ENCODE measurements at places on chromosomes 3 and 15.
A peak's percentile ranks its signal among the peaks of the same experiment; 100 is the strongest.

- no peak for DNase-seq
Observed at GRCh38 chr3:159583662-159584061, 405.0 kb upstream of the IL12A start.

DNA sequence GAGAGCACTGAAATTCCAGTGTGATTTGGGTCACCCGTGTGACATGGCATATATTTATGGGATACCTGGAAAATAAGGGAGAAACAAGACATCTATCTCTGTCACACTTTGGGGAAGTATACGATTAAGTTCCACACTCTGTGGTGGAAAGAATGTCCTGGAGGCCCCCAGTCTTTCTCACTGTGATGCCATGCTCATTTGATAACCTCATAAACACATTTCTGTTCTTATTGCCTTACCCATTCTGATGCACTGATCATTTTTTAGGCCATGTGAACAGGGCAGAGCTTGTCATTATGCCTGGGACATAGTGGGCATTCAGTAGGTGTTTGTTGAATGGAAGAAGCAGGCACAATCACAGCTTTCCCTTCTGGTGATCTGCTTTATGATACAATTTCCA, 349.4 kb upstream of the TPRG1 start:
- no peak for DNase-seq

- no peak for DNase-seq
Observed at GRCh38 chr3:181076558-181076957, 87.0 kb upstream of the DNAJC19 start.

GRCh38 chr15:39213385-39213840, 367.5 kb upstream of the THBS1 start:
- no peak for DNase-seq

GRCh38 chr3:127177226-127177625, 15.7 kb upstream of the PRR23E start:
- peak; percentile 45 for DNase-seq

- peak; percentile 58 for DNase-seq
Observed at GRCh38 chr3:11379238-11379823, 107.1 kb downstream of the ATG7 start.

GRCh38 chr3:146308682-146309081, 57.8 kb upstream of the PLSCR4 start:
- no peak for DNase-seq

- no peak for DNase-seq
Observed at GRCh38 chr3:173770796-173771573, 373.4 kb downstream of the NLGN1 start.

DNA sequence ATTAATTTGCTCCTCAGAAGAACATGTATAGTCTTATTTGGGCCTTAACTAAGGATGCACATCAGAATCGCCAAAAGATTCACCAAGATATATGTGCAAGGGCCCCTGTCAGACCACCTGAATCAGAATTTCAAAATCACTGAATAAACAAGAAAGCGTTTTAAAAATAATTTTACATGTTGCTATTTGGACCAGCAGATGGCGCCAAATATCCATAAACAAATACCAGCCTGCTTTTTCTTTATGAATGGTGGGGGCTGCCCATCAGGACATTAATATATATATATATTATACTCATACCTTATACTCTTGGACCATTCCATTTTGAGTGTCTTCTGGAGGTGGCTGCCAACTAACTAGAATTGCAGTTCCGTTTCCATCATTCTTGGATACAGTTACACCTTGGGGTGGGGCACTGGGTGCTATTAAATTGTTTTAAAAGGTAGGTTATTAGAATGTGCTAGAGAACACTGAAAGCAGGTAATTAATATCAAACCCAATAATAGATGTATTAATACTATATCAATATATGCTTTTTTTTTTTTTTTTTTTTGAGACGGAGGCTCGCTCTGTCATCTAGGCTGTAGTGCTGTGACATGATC, 1108.3 kb downstream of the ROBO1 start:
- DNase-seq: peak; percentile 36

DNA sequence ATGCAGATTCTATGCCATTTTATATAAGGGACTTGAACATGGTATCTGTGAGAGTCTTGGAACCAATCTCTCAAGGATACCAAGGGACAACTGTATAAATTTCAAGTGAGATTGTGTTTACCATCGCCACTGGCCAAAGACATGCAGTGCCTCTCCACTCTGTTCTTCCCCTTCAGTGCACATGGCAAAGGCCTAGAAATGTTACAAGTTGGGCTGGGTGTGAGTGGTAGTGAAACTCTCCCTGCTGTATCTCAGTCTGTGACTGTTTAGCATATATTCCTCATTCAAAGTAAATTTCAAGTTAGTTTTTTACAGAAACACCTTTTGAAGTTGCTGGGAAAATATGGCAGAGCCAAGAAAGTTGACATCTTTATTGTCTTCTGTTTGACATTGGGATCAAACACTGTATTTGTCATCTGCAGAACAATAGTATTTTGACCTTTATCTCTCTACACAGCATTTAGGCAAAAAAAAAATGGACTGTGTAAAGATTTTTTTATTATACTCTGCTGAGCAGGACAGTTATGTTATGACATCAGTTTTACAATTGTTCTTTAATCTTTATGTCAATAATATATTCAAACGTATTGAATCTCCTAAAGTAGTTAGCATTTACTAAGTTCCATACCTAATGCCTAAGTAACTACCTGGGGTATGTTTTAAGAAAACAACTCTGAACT, 101.4 kb downstream of the CCNL1 start:
- no peak for DNase-seq

DNA sequence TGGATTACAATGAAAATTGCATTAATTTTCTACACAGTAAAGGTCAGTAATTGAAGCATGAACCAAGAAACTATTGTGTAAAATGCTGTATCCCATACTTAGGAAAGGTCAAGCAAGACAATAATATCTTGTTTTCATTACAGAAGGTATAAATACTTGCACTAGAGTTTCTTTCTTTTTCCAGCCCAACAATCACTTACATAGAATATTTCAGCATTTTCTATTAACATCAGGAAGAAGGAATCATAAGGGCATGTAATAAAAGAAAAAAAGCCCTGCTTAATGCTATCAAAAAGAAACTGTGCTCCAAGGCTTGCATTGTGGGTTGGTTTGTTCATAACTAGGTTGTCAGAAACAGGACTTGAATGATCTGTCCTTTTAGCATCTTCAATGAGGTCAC, 215.1 kb downstream of the MCTP2 start:
- no peak for DNase-seq

GRCh38 chr15:58332676-58333400, 99.0 kb upstream of the LIPC start:
- DNase-seq: peak; percentile 49

- DNase-seq: no peak
Observed at GRCh38 chr3:185813691-185814215, 11.1 kb downstream of the IGF2BP2 start.

DNA sequence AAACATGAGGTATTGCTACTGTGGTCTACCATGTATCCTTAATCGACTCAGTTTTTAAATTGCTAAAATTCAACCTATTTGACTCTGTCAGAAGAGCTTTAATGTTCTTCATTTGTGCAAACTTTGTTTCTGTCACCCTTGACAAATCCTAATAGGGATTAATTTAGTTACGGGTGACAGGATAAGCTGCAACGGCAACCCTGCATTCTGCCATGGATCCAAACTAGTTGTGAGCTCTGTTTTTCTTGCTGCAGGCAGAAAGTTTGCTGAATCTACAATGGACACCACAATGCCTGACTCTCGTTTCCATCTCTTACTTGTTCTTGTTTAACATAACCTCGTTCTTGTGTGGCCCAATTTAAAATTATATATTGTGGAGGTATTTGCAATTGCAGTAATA, 352.3 kb downstream of the ROBO2 start:
- no peak for DNase-seq

DNA sequence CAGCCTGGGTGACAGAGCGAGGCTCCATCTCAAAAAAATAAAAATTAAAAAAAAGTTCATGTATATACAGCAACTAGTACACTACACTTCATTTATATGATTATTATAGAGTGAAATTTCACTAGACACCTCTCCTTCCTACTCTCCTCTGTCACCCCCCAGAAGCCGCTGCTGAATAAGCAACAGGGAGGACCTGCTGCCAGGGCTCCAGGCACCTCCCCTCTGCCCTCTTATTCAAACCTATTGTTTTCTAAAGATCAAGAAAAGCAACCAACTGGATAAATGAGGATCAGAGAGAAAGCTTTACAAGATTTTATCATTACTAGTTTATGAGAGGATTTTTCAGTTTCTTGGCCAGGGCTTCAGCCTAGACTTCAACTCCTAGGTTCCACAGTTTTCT, 71.5 kb downstream of the DHX30 start:
- DNase-seq: no peak

GRCh38 chr15:85525755-85526154, 145.4 kb downstream of the AKAP13 start:
- DNase-seq: no peak

GRCh38 chr15:45242289-45242688, 9.7 kb upstream of the SLC28A2 start:
- no peak for DNase-seq

DNA sequence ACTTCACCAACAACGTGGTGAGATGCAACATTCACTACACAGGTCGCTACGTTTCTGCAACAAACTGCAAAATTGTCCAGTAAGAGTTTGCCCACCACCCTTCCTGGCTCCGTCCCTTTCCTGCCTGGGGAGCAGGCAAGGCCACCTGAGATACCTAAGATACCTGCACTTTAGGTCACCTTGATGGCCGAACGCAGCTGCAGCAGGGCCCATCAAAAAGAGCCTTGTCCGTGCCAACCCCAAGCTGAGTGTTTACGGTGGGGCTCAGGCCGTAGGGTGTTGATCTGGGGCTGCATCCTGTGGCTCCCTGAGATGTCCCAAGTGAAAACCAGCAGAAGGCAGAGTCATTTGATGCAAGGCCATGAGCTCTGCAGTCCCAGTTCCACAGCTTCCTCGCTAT, 23.2 kb downstream of the LOXL1 start:
- no peak for DNase-seq

GRCh38 chr15:100913961-100914360, 5.2 kb upstream of the LRRK1 start:
- DNase-seq: no peak

DNA sequence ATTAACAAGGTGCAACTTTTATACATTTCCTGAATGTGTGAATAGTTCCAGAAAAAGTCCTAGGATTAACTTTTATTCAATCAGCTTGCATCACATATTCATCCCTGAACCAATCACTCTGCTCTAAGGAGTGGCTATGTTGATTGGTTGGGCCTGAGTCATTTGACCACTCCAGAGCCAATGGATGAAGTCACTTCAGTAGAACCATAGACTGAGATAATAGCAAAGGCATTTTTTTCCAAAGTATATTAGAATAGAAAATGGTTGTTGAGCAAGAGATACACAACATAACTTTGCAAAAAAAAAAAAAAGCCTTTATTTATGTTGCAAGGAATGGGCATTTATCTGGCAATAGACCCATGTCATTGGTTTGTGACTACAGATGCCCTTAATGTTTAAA, 55.5 kb upstream of the AGTR1 start:
- DNase-seq: no peak

DNA sequence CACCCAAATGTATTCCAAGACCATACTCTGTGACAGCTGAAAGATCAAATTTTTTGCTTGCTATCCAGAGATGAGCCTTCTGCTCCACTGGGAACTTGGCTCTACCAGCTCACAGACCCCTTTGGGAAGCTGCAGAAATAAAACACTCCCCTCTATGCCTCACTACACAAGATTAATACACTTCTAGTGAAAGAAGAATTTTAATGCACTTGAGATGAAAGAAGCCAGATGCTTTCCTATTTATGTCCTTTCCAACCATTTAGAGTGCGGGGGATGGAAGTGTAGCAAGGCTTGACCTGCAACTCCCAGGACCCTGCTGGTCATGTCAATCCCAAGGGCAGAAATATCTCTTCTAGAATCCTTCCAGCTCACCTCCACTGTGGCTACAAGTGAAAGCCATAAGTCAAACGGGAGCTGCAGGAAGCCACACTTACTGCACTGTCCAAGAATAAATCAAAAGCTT, 34.7 kb downstream of the ANXA2 start:
- no peak for DNase-seq

DNA sequence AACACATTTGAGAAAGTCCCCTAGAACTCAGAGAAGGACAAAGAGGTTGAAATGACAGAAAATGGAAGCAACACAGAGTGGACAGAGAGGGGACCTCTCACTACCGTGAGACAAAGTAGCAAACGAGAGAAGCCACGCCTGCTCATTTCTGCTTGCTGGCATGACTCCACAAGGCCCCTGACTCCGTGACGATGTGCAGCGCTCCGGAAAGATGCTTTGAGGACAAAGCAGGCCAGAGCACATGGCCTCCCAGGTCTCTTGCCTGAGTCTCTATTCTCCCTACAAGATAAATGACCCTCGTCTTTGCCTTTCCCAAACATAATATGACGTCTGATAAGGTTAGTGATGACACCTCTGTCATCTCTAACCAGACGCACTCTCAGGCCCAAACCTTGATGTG, 63.8 kb upstream of the CTSH start:
- DNase-seq: no peak

DNA sequence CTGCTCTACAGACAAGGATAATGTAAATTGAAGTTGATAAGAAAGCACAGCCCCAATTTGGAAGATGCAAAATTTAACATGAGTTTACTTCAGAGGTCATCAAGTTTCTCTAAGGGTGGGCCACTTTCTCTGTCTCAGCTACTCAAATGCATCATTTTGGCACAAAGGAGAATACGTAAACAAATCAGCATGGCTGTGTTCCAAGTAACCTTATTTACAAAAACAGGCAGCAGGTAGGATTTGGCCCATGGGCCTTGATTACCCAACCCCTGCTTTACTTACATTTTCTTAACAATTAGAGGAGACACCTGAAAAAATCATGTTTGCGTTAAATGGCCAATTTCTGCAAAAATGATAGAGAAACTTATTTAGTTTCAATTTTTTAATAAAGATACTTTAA, 181.7 kb downstream of the GBE1 start:
- no peak for DNase-seq

- peak; percentile 9 for DNase-seq
Observed at GRCh38 chr15:87343966-87344365, 912.6 kb downstream of the NTRK3 start.

GRCh38 chr15:58710701-58711100, 38.8 kb downstream of the ADAM10 start:
- DNase-seq: no peak

DNA sequence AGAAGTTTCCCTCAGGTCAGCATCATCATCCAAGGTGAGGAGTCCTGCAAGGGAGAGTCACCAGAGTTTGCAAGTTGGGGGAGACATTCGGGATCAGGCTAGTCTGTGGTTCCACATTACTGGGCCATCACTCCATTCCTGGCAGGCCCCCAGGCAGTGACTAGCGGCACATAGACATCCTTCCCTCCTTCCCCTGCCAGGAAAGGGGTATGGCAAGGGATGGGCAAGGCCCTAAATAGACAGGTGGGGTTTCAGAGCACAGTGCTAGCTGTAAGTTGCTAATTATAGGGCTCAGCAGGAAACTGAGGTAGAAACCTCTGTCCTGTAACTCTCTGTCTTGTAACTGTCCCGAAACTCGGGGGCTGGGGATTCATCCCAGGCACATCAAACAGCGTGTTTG, 215.2 kb upstream of the ROPN1 start:
- DNase-seq: no peak

- DNase-seq: no peak
Observed at GRCh38 chr3:171159822-171160157, 133.3 kb upstream of the SLC2A2 start.

Measured in small intestine (tissue), 16 donors.